ENCODE measurements at places on chromosomes 6 and 20.

DNA sequence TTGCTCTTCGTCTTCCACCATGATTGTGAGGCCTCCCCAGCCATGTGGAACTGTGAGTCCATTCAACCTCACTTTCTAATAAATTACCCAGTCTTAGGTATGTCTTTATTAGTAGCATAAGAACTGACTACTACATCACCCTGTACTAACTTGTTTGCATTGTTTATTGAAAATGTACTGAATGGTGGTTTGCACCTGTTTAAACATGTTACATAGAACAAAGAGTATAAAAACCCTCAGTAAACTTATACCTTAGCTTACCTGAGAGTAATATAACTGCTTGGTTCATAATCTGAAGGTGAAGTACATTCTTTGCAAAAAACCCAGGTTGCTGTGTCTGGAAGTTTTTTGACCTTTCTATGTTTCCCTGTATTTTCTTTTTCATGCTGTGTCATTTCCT is 777.8 kb downstream of the TBC1D32 start:
- no peak for DNase-seq

- DNase-seq, result no peak
Observed at GRCh38 chr6:32203426-32204267, 11.2 kb upstream of the GPSM3 start.

DNA sequence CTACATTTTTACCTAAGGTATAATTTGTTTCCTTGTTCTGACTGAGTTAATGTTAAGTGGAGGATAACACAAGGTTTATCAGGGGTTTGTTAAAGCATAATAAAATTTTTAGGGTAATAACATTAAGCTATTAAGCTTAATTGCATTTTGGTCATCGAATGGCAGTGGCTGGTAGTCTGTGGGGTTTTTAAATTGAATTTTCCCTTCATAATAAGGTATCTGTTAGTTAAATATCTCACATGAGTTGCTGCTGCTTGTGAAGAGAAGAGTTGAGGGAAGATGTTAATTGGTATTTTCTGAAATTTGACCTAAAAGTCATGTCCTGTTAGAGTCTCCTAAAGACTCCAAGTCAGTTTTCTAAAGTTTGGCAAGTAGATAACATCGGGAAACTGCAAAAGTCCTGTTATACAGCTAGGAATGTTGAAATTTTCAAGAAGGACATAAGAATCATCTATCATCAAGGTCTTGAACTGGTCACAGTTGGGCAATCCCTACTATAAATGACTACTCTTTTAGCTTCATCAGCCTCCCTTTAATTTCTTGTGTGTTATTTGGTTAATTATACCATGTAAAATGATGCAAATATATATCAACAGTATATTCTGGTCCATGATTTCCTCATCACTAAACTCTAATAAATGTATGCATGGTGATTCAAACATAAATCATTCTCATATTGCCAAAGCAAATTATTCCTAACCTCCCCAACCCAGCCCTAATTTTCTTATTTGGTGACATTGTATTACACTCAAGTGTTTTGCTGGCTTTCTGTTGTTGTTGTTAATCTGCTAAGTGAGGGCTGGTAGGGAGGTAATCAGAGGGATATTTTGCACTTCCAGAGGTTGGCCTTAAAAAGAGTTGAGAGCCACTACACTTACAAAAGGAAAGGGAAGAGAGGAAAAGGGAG is 64.0 kb downstream of the MAP3K5 start:
- no peak for DNase-seq

DNA sequence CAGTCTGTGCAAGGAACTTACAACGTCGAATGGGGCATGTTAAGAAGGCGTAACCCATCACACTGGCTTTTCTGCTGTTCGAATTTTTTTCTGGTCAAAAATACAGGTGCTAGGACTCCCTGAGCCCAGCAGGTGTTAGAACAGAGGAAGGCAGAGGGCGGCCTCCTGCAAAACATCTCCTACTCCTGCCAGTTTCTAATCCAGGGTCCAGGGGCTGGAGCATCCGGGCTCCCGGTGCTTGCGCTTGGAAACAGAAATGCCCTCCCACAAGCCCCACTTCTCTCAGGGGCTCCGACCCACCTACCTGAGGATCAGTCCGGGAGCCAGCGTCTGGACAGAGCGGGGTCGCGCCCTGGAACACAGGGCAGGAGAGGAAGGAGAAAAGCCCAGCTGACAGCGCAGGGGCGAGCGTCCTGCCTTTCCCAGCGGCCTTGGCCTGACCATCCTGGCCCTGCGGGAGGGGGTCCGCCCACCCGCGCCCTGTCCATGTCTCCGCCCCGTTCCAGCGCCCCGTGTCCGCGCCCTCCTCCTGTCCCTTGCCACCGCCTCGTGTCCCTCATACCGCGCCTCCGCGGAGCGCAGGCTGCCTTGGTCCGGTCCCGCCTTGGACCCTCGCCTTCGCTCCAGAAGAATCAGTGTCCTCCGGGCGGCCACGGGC is 14.8 kb upstream of the LPA start:
- no peak for DNase-seq

- DNase-seq, result no peak
Observed at GRCh38 chr6:168774381-168774780, 333.4 kb downstream of the SMOC2 start.

- DNase-seq, result no peak
Observed at GRCh38 chr20:726160-726559, 42.1 kb downstream of the SLC52A3 start.

DNA sequence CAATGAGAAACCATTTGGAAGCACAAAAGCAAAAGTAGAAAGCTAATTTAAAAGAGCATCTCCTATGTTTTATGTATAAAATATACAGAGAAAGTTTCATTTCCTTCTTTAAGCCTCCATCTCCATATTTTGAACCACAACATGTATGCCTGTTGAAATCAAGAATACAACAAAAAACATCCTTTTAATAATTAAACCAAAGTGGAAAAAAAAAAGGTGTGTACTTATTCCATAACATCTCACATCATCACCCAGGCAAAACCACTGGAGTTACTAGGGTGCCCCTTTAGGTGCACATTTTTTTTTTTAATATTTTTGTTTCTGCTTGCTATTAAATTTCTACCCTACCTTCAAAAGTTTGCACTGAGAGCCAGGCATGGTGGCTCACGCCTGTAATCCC is 43.0 kb downstream of the EDN1 start:
- no peak for DNase-seq

- peak; percentile 80 for DNase-seq
Observed at GRCh38 chr6:37171970-37172812, 2.2 kb downstream of the PIM1 start.

GRCh38 chr20:58447511-58448391 is 58.7 kb downstream of the VAPB start:
- DNase-seq, result no peak

DNA sequence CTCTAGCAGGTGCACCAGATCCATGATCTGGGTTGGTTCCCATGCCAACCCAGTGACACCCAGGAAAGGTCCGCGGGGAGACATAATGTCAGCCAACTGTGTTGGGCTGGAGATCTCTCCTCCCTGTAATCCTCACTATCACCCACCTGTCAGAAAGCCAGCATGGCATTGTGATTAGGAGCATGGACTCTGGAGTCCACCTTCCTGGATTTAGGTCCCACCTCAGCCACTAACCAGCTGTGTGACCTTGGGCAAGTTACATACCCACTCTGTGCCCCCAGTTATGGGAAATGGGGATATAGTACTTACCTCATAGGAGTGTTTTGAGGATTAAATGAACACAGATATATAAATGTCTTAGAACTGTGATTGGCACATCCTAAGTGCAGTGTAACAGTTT is 97.9 kb downstream of the ZDHHC14 start:
- DNase-seq, result no peak

DNA sequence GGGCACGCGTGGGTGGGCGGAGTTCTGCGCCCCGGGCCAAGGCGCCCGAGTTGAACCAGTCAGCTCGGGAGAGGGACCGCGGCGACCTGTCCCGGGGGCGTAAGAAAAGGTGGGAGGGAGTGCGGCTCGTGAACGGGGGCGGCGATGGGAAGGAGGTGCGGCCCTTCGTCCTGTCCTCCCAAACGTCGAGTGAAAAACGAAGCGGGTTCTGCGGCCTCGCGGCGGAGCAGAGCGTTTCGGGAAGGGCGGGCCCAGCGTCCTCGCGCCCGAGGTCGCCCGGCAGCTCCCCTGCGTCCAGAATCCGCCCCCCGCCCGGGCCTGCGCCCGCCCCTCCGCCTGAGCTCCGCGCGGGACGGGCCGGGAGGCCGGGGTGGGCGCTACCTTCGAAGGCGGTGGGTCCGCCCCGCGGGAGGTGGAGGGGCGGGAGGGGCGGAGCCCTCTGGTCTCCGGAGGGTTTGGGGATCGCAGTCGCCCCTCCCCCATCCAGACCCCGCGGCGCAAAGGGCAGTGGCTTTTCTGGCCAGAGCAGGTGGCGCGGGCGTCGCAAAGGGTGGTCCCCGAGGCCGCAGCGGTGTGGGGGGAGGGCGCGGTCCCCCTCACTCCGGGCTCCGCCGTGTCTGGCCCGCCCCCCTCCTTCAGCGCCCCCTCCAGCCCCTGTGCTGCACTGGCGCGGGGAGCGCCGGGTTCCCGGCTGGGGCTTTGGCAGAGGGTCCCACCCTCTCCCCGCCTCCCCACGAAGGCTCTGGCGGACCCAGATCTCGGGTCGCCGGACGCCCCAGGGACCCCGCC is 838 bp downstream of the STMN3 start:
- peak; percentile 15 for DNase-seq

- DNase-seq, result no peak
Observed at GRCh38 chr6:126054802-126055201, 68.5 kb downstream of the TRMT11 start.

DNA sequence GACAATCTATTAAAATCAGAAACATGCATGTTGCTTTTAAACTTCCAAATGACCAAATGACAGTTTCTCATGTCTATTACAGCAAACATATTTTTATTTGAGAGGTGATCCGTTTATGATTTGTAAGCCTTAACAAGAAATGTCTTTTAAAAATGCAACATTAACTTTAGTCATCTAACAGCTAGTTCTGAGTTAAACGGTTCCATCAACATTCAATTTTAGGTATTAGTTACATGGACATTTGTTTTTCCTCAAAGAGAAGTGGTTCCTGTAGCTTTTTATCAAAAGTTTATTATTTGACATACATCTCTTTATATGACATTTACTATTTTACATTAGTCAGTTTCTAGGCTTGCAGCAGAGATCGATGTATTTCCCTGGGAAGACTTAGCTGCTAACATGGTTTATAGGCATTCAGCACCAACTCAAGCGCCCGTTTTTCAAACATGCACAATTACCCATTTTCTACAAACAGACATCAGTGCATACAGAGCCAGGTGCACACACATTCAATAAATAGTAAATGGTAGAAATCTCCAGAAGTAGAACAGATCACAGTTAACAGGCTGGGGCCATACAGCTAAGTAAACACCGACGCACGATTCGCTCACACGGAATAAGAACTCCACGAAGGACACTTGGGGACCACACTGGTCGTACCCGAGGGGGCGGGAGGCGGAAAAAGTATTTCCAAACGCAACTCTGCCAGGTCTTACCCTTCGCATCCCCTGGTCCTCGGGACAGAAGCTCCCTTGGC is 882 bp downstream of the CNR1 start:
- DNase-seq, result no peak

GRCh38 chr6:3293271-3294155 is 34.8 kb downstream of the PSMG4 start:
- DNase-seq, result no peak

- no peak for DNase-seq
Observed at GRCh38 chr6:13765570-13765969, 48.8 kb downstream of the MCUR1 start.

- DNase-seq, result no peak
Observed at GRCh38 chr6:53250176-53251032, 98.3 kb downstream of the ELOVL5 start.

GRCh38 chr6:135944120-135944519 is 92.6 kb downstream of the PDE7B start:
- DNase-seq, result no peak

GRCh38 chr20:35651958-35652357 is 12.7 kb downstream of the CPNE1 start:
- DNase-seq, result no peak

- DNase-seq, result no peak
Observed at GRCh38 chr6:128070406-128070805, 169.5 kb upstream of the THEMIS start.

- DNase-seq, result no peak
Observed at GRCh38 chr6:84912472-84913322, 148.3 kb upstream of the TBX18 start.

- no peak for DNase-seq
Observed at GRCh38 chr6:126245077-126245476, 94.8 kb upstream of the CENPW start.

DNA sequence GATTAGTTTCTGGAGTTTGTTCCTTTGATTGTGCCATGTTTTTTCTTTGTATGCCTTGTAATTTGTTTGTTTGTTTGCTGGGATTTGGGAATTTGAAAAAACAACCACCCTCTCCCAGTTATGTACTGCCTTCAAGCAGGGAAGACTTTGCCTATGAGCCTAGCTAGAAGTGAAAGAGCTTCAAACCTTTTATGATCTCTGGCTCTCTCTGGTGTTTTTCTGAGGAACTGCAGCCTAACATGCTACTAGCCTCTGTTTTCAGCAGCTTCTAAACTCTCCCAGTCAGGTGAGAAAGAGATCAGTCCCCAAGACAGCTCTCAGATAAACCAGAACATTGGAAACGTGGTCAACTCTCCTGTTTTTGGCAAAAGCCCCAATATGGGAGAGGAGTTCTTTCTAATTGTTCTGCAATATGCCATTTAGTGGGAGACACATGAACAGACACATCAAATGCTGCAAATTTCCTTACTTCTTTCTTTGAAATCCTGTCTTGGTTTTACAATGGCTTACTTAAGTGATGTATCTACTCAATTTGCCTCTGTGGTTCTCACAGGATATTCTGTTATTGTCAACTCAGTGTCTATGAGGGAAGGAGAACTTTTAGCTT is 58.9 kb upstream of the SERINC1 start:
- peak; percentile 12 for DNase-seq

DNA sequence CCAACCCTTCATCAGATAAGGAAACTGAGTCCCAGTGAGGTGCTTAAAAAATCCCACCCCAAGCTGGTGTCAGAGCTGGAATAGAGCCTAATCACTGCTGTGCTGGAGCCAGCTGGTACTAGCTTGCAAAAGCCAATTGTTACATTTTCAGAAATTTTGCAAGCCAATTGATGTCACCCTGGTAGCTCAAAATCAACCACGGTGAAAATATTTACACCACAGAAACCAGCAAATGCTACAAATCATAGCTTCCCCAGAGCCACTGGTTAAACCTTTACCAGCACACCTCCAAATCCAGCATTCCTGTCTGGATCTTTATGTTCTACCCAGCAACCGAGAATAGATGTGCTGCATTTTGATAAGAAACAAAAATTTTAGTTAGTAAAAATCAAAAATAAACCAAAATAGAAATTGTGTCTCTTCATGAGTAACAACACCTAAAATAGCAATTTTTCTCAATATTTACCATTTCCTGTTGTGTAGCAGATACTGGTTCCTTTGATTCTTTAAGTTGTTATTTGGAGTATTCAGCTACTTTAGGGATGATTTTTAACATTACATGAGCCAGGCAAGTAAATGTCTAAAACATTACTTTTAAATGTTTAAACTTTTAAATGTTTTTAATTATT is 7.2 kb upstream of the LCA5 start:
- DNase-seq, result no peak

GRCh38 chr6:151494936-151495320 is 1.1 kb downstream of the CCDC170 start:
- no peak for DNase-seq
